ENCODE measurements at places on chromosomes 16 and 17.

GRCh38 chr17:35577830-35578196, 558 bp downstream of the PEX12 start:
- DNase-seq = no peak

DNA sequence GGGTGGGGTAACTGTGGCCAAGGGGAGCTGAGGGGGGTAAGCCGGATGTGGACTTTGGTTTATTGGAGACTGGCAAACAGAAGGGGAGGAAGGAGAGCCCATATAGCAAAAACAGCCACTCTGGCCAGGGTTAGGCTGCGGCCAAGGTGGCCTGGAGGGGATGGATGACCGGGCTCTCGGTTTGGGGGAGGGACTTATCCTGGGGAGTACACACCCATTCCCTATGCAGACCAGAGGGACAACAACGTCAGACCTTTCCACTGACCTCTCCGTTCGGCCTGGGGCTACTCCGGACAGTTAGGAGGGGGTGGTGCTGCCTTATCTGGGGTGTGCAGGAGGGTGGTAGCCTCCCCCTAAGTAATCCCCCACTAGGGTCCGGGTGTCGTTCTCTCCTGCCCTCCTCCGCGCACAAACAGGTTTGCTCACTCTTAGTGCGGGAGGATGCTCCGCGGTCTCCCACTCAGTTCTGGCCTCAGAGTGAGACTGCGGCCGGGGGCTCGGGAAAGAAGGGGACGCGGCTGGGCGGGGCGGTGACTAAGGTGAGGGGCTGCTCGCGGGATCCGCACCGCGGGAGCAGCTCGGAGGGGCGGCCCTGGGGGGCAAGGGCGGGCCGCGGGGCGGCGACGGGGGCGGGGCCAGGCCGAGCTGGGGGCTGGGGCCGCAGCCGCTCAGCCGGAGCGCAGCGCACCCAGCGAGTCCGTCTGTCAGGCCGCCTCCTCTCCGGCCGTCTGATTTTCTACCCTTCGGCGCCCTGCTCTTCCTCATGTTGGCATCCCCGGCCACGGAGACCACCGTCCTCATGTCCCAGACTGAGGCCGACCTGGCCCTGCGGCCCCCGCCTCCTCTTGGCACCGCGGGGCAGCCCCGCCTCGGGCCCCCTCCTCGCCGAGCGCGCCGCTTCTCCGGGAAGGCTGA, at the start of gene WNK4:
Gene WNK4, plus strand, starts transcription at position 675 of the 915 bp plus-strand sequence. Its CDS starts 89 bp downstream, at position 764.
- no peak for DNase-seq

DNA sequence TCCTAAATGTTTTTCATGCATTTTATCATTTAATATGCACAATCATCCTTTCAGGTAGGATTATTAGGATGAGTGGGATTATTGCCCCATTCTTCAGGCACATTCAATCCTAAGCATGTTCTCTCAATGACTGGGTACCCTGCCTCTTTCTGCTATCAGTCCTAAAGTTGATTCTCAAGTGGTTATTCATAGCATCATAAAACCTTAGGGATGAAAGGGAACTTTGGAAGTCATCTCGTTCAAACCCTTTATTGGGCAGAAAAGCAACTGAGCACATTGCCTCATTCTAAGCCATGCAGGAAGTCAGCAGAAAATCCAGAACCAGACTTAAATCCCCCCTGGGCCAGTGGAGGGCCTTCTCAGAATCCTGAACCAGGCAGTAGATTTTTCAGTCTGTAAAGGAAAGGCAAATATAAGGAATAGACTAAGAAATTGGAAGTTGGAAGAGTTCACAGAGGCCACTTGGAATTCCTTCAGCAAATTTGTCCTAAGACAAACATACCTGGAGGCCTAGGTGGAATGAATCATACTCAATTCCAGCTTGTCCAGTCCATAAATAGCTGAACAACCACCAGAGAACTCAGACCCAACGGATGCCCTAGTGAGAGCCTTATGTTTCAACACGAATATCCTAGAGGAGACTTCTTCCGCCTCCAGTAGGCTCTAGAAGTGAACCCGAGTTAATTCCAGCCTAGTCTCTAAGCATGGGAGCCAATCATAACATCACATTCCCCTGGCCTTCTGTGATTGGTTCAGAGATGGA, 62.7 kb downstream of the IRX6 start:
- no peak for DNase-seq

DNA sequence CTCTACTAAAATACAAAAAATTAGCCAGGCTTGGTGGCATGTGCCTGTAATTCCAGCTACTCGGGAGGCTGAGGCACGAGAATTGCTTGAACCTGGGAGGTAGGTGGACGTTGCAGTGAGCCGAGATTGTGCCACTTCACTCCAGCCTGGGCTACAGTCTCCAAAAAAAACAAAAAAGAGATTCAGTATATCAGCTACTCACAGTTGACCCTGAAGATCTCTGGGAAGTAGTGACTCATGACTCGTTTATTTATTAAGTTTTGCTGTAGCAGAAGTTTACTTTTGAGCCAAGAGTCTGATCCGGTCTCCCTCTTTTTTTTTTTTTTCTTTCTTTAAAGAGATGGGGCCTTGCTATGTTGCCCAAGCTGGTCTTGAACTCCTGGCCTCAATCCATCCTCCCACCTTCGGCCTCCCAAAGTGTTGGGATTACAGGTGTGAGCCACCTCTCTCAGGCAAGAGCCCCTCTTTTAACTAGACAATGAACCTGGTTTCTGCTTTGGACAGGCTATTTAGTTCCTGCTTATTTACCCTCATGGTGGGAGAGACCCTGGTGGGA, 4.4 kb downstream of the MVP start:
- DNase-seq = no peak

- no peak for DNase-seq
These were observed 184.4 kb upstream of the DYNLRB2 start for GRCh38 chr16:80356365-80356764.

DNA sequence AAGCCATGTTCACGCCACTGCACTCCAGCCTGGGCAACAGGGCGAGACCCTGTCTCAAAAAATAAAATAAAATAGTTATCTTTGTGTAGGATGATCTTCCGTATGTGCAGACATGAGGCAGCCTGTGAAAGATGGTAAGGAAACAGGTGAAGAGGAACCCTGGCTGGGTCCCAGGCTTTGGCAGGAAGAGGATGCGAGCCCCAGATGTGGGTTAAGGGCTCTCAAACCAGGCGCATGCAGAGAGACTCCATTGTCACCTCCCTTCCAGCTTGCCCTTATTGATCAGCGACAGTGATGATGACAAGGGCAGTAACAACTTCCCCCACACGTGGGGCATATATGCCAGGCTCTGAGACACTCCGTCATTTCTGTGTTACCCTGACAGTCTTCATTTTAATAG, 106.8 kb downstream of the GNAO1 start:
- no peak for DNase-seq

DNA sequence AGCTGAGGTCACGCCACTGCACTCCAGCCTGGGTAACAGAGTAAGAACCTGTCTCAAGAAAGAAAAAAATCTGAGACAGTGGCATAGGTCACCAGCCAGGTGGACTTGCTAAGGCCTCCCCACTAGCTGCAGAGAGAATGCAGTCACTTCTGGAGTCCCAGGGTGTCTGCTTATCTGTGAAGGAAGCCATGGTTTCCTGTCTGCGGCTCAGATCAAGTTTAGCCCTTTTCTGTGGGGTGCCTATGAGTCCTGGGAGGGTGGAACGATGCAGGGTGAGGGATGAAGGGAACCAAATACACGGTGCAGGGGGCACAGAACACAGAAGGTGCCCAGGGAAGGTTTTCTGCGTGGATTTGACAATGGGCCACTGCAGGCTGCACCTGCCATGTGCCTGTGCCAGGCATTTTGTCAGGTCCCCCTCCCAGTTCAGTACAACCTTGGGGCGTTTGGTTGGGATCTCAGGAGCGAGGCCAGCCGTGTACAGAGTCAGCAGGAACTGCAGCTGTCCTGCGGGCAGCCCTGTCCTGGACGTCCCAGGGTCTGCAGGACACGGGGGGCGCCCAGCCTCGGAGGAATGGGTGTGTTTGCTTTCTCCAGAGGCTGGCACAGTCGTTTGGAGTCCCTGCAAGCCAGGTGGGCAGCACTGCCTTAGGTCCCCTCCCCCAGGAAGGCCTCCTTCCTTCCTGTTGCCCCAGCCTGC, 41.8 kb downstream of the RAB11FIP4 start:
- DNase-seq = no peak

Measured in activated CD4-positive, alpha-beta T cell treated with anti-CD3 and anti-CD28 coated beads for 1 hour (primary cell).